ENCODE measurements at places on chromosomes 11 and 22.

DNA sequence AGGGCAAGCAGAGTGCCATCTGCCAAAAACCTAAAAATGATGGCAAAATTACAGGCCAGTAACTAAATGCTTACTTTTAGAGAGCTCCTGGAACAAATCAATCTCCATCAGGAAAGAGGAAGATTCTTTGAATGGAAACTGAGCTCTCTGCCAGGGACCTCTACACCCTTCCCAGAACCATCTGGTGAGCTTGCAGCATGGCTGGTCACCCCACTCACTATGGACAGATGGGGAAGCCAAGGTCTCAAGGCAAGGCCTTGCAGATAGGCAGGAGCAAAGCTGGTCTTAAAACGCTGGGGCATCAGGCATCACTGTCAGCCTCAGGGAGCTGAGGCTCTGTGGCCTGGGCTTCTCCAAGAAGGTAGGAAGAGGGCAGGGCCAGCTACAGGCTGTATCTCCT is 36.2 kb downstream of the SERGEF start:
- no peak for DNase-seq

- no peak for DNase-seq
Observed at GRCh38 chr22:20173772-20174171, 22.9 kb upstream of the CCDC188 start.

GRCh38 chr11:47466701-47467250 is 17.8 kb upstream of the RAPSN start:
- peak; percentile 45 for DNase-seq

DNA sequence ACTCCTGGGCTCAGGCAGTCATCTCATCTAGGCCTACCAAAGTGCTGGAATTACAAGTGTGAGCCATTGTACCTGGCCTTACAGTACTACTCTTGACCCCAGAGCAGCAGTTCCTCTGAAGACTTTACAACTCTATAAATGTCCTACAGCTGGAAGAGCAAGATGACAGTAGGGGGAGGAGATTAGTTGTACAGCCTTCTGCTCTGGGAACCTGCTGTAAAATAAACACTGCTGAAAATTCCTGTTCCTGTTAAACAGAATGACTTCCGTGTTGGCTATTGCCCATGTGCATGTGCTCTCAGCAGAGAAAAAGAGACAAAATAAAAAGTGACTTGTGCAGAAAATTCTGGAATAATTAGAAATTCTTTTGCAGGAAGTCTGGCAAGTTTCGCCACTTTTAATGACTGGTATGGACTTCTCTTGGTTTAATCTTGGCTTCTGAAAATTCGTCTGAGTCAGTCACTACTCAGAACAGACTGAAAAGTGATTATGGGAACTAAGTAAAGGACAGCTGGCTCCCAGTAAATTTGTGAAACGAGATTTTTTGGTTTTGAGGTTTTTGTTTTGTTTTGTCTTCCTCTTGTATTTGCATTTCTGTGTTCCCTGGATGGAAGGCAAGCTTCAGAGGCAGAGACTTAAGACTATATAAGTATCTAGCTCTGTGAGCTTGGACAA is 955.7 kb downstream of the DLG2 start:
- no peak for DNase-seq

DNA sequence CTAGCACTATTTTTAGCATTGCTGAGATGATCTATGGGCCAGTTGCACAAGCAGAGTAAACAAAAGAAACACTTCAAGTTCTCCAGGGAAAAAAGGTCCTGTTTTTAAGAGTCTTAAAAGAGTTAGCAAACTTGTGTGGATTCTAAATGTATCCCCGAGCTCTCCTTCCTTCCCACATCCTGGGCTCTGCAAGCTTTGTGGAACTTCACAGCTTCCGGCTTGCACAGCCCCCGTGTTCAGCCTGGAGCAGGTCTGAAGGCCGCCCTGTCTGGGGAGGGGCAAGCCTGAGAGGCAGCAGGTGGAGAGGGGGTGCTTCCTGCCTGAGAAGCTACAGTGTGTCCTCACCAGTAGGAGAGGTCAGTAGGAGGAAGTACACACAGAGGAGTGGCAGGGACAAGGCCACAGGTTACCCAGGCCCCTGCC is 35.1 kb upstream of the SUSD2 start:
- peak; percentile 80 for DNase-seq

DNA sequence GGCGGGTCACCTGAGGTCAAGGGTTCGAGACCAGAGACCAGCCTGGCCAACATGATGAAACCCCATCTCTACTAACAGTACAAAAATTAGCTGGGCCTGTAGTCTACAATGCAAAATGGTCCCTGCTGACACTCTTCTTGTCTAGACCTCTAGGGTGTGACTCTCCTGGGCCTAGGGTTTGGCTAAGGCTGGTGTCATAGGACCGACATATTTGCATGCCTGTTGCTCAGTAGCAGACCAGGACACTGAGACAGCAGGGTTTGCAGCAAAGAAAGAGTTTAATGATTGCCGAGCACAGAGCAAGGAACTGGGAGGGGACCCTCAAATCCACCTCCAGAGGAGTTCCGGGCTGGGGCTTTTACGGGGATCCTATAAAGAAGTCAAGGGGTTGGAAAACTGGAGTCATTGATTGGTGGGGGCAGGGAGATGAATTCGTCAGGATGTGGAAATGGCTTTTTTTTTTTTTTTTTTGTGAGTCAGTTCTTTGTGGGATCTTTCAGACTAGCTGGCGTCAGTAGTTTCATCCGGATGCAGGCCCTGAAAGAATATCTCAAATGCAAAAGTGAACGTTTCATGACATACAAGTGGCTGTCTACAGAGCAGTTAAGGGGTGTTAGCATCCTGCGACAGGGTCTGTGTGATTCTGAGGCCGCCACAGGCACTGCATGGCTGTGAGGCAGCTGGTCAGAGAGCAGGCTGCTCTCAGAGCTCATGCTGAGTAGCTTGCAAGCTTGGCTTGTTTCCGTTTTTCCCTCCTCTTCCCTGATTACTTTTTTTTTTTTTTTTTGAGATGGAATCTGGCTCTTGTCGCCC is 27.2 kb upstream of the A4GALT start:
- DNase-seq: peak; percentile 26
